Activated T-cell treated with anti-CD3 and anti-CD28 coated beads, Interleukin-2, amount 50 U/mL, for 72 hours (primary cell): ENCODE measurements at places on chromosomes 7 and 10. TPM values are rescaled to one million over a fixed set of nuclear protein-coding genes. Genes with fewer than 3 reads are reported as not detected.

Gene CPEB3
- 1.7 TPM for total RNA-seq

Gene WNT8B
- total RNA-seq = 0.22 TPM

Gene SHTN1
- total RNA-seq = 0.31 TPM

Gene CDK14
- 0.49 TPM for total RNA-seq

Gene LIPF
- not detected for total RNA-seq

Gene ECD
- total RNA-seq = 32.8 TPM

Gene CALHM1
- total RNA-seq = not detected

Gene SVIL
- 12.2 TPM for total RNA-seq

Gene CTAGE4
- total RNA-seq = 1.5 TPM

Gene LAMB4
- total RNA-seq = not detected

Gene CCL24
- not detected for total RNA-seq

GRCh38 chr10:126501828-126502227 lies 113.6 kb upstream of the ADAM12 start:
- H3K4me3 ChIP-seq = no peak overlapping the region
- no peaks in the 10 kb centered on the region for H3K4me1 ChIP-seq
- H3K27ac ChIP-seq = no peak overlapping the region
- H3K27me3 ChIP-seq = peaks cover 6% of the 10 kb centered on the region

DNA sequence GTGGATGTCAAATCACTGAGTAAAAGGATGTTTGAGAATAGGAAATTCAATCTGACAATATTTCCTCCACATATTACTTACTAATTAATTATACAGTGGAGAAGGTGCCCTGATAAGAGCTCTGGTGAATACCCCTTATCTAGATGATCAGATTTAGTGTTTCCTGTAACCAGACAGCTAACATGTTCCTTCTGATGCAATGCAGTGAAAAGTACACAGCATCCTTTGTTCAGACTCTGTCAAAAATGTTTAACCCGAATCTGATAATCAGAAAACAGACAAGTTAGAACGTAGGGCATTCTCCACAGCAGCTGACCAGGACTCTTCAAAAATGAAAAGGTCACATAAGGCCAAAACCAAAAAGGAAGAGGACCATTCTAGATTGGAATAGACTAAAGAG lies 46.2 kb downstream of the WDR11 start:
- H3K36me3 ChIP-seq = peaks cover 22% of the 10 kb centered on the region
- H3K4me1 ChIP-seq = peaks cover 10% of the 10 kb centered on the region
- no peak for DNase-seq
- H3K27ac ChIP-seq = peak overlapping the region; percentile 98
- H3K4me3 ChIP-seq = no peak overlapping the region

DNA sequence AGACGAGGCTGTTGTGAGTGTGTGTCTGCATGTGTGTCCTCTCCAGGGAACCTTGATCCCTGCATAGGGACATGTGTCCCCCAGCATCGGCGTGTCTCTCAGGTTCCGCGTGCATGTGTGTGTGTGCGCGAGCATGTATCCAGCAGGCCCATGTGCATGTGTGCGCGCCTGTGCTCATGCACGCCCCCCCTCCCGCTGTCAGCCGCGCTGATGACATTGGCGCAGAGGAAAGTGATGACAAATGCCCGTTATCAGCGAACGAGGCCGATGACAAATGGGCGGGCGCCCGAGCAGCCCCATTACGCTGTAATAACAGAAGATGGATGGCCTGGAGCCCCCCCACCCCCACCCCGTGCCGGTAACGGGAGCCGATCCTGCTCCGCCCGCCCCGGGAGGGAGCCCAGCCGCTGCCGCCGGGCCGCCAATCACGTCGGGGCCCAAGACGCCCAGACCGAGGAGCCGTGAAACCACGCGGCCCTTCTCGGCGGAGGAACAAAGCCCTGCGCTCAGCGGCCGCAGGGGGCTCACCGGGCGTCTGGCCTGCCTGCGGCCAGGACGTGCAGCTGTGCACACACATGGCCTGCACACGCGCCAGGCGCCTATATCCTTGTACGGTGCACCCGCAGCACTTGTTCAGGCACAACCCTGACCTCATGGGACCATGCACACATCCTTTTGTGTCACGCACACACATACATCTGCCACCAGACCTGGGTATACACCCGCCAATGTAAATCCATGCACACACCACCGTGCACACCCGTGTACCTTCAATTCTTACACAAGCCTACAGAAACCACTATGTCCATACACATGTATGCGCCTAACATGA lies 21.5 kb downstream of the POLL start:
- no peak overlapping the region for H3K27ac ChIP-seq
- DNase-seq = no peak
- H3K4me3 ChIP-seq = peak overlapping the region; percentile 14
- peaks cover 60% of the 10 kb centered on the region for H3K27me3 ChIP-seq
- no peaks in the 10 kb centered on the region for H3K36me3 ChIP-seq
- peaks cover 20% of the 10 kb centered on the region for H3K4me1 ChIP-seq

- DNase-seq = no peak
- H3K27me3 ChIP-seq = peaks cover 16% of the 10 kb centered on the region
- no peak overlapping the region for H3K4me3 ChIP-seq
- H3K36me3 ChIP-seq = no peaks in the 10 kb centered on the region
- H3K27ac ChIP-seq = no peak overlapping the region
These were observed 50.5 kb downstream of the STRA8 start for GRCh38 chr7:135283959-135284638.

- H3K4me1 ChIP-seq = no peaks in the 10 kb centered on the region
- no peak for DNase-seq
- no peak overlapping the region for H3K4me3 ChIP-seq
- H3K36me3 ChIP-seq = no peaks in the 10 kb centered on the region
- no peaks in the 10 kb centered on the region for H3K27me3 ChIP-seq
These were observed 55.1 kb upstream of the CALN1 start for GRCh38 chr7:72467237-72467636.

GRCh38 chr10:119189811-119190282 lies 11.2 kb upstream of the PRDX3 start:
- H3K4me3 ChIP-seq = peak overlapping the region; percentile 32
- H3K27me3 ChIP-seq = no peaks in the 10 kb centered on the region
- H3K27ac ChIP-seq = no peak overlapping the region
- H3K36me3 ChIP-seq = no peaks in the 10 kb centered on the region

GRCh38 chr7:135259702-135260101 lies 26.1 kb downstream of the STRA8 start:
- no peak overlapping the region for H3K27ac ChIP-seq
- H3K4me1 ChIP-seq = no peaks in the 10 kb centered on the region
- no peak for DNase-seq
- H3K36me3 ChIP-seq = no peaks in the 10 kb centered on the region

GRCh38 chr10:95896071-95896850 lies 11.5 kb upstream of the CC2D2B start:
- H3K36me3 ChIP-seq = peaks cover 21% of the 10 kb centered on the region
- no peaks in the 10 kb centered on the region for H3K27me3 ChIP-seq
- H3K27ac ChIP-seq = no peak overlapping the region
- H3K4me1 ChIP-seq = no peaks in the 10 kb centered on the region
- no peak for DNase-seq

GRCh38 chr10:79131836-79132631 lies 63.3 kb downstream of the ZMIZ1 start:
- no peaks in the 10 kb centered on the region for H3K36me3 ChIP-seq
- no peak for DNase-seq
- peaks cover 18% of the 10 kb centered on the region for H3K4me1 ChIP-seq
- H3K4me3 ChIP-seq = no peak overlapping the region
- no peaks in the 10 kb centered on the region for H3K27me3 ChIP-seq

- no peaks in the 10 kb centered on the region for H3K4me1 ChIP-seq
These were observed 741.7 kb downstream of the GRM8 start for GRCh38 chr7:126511046-126511445.

GRCh38 chr10:24894728-24895127 lies 57.7 kb downstream of the PRTFDC1 start:
- H3K36me3 ChIP-seq = peaks cover 1% of the 10 kb centered on the region
- H3K27me3 ChIP-seq = no peaks in the 10 kb centered on the region
- peak; percentile 16 for DNase-seq
- H3K4me1 ChIP-seq = peaks cover 54% of the 10 kb centered on the region

DNA sequence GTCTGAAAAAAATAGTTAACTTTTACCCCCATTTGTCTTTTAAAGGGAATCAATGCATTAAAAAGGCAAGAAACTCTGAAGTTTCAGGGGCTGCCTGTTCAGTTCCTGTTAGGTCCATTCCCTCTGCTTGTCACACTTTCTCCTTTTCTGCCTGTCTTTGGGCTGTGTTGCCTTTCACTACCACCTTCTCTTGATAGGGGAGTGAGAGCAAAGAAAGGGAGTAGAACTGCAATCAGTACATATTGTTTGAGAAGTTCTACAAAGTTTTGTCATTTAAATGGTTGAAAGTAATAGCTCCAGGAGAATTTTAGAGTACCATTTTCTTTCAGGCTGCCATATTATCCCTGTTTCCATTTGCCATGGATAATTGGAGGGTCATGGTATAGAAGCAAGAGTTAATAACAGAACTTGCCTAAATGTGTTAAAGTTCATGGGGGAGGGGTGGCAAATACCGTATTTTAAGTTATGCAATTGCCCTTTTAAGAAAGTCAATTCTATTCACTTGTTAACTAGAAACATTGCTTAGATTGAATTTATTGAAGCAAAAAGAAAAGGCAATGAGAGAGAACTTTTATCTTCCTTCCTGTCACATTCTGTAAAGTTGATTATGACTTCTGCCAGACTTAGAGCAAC lies 38.6 kb downstream of the MPLKIP start:
- H3K27me3 ChIP-seq = no peaks in the 10 kb centered on the region
- H3K4me3 ChIP-seq = no peak overlapping the region
- H3K4me1 ChIP-seq = peaks cover 8% of the 10 kb centered on the region
- H3K36me3 ChIP-seq = no peaks in the 10 kb centered on the region
- DNase-seq = no peak

DNA sequence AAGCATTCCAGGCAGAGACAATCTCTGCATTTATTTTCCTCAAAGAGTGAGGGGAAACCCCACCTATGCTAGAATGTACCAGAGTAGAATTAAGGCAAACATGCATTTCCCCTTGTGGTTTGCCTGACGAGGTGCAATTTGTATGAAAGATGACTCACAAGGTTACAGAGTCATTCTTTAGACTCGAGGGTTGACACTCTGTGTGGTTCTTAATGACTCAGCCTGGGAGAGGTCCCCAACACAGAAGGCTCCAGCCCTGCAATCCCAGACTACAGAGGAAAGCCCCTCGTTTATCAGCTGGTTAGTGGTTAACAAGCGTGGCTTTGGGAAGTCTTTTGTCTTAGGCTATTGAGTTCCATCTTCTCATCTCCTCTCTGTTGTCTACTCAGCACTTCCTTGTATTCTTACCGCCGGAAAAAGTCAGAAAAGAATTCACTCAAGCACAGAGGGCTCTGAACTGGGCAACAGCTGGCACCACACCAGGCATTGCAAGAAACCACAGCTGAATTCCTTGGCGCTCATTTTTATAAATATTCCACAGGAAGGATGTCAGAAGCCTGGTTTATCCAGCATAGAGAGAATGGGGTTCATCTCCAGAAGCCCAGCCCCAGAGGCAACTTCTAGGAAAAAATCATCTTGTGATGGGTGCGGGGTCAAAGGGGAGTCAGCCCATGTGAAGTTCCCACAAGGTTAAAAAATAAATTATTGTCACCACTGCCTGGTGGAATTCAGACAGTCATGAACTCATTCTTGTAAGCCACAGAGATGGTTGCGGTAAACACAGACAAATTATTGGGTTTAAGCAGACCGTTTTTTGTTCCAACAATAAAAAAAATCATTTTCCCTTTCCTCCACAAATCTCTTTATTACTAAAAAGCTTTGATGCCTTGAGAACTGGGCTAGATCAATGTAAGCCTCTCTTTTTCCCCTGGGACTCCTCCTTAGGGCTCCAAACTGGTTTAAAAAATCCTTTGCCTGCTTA lies 24.5 kb upstream of the SVIL start:
- H3K36me3 ChIP-seq = peaks cover 15% of the 10 kb centered on the region
- DNase-seq = peak; percentile 77

GRCh38 chr7:21960922-21961321 lies 15.2 kb upstream of the CDCA7L start:
- H3K4me1 ChIP-seq = no peaks in the 10 kb centered on the region
- no peaks in the 10 kb centered on the region for H3K27me3 ChIP-seq
- no peak overlapping the region for H3K4me3 ChIP-seq
- no peak for DNase-seq

GRCh38 chr7:17963281-17963680 lies 23.0 kb upstream of the SNX13 start:
- no peak overlapping the region for H3K27ac ChIP-seq
- H3K4me3 ChIP-seq = no peak overlapping the region
- DNase-seq = no peak

DNA sequence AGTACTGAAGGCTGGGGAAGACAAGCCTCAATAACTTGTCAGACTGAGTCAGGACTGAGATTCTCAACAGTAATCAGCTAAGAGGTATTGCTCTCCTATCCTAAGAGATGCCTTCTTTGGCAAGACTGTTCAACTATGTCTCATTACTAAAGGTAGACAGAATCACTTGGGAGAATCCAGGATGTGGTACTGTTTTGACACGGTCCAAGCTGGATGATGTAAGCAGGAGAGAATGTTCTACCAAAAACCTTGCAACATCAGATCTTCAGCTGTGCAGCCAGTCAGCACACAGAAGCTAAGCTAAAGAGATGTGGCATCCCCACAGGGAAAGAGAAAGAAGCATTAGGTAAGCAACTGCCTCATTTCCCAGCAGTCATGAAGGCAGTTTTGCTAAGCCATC lies 391.4 kb downstream of the NRG3 start:
- DNase-seq = no peak
- no peak overlapping the region for H3K4me3 ChIP-seq
- no peaks in the 10 kb centered on the region for H3K4me1 ChIP-seq
- no peaks in the 10 kb centered on the region for H3K27me3 ChIP-seq

- H3K27me3 ChIP-seq = peaks cover 8% of the 10 kb centered on the region
- no peaks in the 10 kb centered on the region for H3K36me3 ChIP-seq
These were observed 294.7 kb upstream of the PITRM1 start for GRCh38 chr10:3467052-3467951.

- no peak overlapping the region for H3K4me3 ChIP-seq
- H3K27ac ChIP-seq = no peak overlapping the region
- H3K36me3 ChIP-seq = no peaks in the 10 kb centered on the region
These were observed 94.4 kb upstream of the KIAA1217 start for GRCh38 chr10:24114556-24114955.

- no peaks in the 10 kb centered on the region for H3K36me3 ChIP-seq
- peak overlapping the region; percentile 19 for H3K4me3 ChIP-seq
- DNase-seq = peak; percentile 8
- no peaks in the 10 kb centered on the region for H3K4me1 ChIP-seq
These were observed 27.2 kb downstream of the ANKRD16 start for GRCh38 chr10:5862360-5862961.

GRCh38 chr10:57849691-57850357 lies 417.9 kb downstream of the IPMK start:
- H3K4me3 ChIP-seq = no peak overlapping the region
- no peaks in the 10 kb centered on the region for H3K4me1 ChIP-seq
- no peak for DNase-seq
- H3K27me3 ChIP-seq = no peaks in the 10 kb centered on the region
- H3K27ac ChIP-seq = no peak overlapping the region
